ENCODE measurements at places on chromosomes 13 and 19. TPM values are rescaled to one million over a fixed set of nuclear protein-coding genes. Genes with fewer than 3 reads are reported as not detected.

Gene MEF2B
- not detected for total RNA-seq

Gene ATP4B
- total RNA-seq = not detected

Gene SKA3
- total RNA-seq = 16.3 TPM

Gene ATP1A3
- 149 TPM for total RNA-seq

Gene LILRB2
- total RNA-seq = not detected

Gene TEX29
- total RNA-seq = not detected

Gene KASH5
- total RNA-seq = not detected

Gene KIR2DL4
- not detected for total RNA-seq

Gene SBSN
- not detected for total RNA-seq

Data from frontal cortex (tissue), 4 donors.